Brain microvascular endothelial cell (primary cell): ENCODE measurements at places on chromosomes 4 and X.

DNA sequence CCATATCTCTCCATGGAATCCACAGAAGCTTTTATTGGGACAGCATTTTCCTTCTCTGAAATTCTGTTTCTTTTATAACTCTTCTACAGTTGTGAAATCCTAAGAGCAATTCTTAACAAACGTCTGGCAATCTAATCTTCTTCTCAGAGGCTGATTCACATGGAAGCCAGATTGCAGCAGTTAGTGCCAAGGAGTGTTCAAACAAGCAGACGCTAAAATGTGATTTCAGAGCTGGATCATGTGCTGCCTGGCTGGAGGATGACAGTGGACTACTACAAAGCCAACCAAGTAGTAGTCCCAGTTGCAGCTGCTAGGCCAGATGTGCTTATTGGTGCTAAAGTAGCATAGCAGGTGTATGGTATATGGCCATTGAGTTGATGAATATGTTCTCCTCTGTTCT lies 27.7 kb upstream of the GLRB start:
- DNase-seq = peak; percentile 18

GRCh38 chrX:46574774-46575381 lies 1.3 kb downstream of the CHST7 start:
- no peak for DNase-seq

- DNase-seq = no peak
Measured at GRCh38 chrX:108224218-108224617, 132.6 kb downstream of the ATG4A start.

DNA sequence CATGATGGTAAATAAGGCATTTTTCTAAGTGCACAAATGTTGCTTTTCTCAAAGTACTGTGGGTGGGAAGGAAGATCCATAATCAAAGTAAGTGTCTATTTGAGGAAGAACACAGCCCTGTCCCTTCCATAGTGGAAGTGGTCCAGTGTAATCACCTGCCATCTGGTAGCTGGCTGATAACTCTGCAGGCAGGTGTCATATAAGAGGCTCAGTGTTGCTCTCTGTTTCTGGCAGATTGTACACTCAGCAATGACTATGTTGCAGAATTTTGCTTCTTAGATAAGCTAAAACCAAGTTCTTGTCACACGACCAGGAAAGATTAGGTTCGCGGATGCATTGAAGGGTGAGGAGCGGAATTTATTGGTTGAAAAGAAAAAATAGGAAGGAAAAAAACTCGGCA lies 20.9 kb downstream of the SAGE1 start:
- no peak for DNase-seq

DNA sequence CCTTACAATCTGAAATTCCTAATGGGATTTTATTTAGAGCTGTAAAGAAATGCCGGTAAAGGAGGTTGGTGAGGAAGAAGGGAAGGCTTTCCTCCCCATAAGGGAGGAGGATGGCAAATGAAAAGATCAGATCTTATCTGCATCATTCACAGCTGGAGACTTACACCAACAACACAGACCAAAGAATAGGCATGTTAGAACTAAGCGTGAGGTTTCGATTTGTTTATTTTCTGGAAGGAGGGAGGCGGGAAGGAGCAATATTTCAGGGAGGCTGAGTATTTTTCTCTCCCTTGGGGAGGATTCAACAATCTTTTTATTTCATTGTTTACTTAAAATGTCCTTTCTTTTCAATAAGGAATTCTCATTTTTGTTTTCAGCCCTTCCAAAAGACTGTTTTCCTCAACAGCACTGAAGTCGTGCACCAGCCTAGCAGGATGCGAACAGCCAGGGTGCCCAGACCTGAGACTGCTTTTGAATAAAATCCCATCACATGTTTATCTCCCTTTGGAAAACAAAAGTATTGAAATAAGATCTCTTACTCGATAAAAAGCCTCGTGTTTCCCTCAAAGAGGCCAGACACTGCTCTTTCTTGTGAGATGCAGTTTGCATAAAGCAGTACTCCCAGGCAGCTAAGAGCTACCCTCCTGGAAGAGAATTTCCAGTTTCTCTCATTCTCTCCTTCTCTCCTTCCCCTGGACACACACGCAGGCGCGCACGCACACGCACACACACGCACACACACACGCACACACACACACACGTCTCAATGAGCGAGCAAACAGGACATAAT lies 236.1 kb downstream of the MGST2 start:
- DNase-seq = no peak

GRCh38 chr4:176619430-176619829 lies 173.3 kb downstream of the VEGFC start:
- no peak for DNase-seq

GRCh38 chrX:10935501-10935900 lies 175.6 kb upstream of the HCCS start:
- DNase-seq = no peak

DNA sequence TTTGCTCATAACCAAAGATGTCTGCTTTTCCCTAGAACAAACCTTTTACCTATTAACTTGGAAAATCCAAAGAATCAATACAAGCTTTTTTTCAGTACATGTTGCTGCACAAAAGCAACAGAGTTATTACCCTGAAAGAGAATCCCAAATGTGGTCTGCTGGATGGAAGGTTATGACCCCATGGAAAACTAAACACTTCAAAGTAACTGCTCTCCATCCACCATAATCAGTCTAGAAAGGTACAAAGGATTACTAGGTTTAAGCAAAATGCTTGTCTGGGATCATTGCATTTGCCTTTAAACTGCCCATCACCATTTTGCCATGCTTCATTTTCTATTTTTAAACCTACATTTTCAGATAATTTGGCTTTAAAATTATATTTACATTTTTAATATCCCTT lies 11.7 kb downstream of the MMRN1 start:
- no peak for DNase-seq

- DNase-seq = no peak
Measured at GRCh38 chr4:185270037-185270436, 60.6 kb downstream of the SNX25 start.

GRCh38 chr4:101271516-101271915 lies 75.8 kb downstream of the PPP3CA start:
- DNase-seq = no peak

DNA sequence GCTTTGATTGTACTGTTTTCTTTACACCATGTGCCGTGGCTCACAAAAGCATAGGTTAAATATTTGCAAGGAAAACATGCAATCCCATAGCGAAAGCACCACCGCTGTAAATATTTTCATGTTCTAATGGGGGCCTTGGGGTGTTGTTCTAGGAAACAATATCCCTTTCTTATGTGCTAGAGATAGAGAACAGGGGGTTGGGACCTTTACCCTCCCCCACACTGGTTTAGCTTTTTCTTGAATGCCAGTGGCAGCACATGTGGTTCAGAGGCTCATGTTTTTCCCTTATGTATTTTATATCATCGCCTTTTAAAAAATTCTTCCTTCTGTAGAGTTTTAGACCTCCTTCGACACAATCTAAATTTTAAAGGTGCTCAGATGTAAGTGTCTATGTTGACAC lies 422.6 kb upstream of the TENM3 start:
- DNase-seq = no peak

- DNase-seq = peak; percentile 53
Measured at GRCh38 chrX:23694606-23695005, 27.3 kb downstream of the PRDX4 start.

DNA sequence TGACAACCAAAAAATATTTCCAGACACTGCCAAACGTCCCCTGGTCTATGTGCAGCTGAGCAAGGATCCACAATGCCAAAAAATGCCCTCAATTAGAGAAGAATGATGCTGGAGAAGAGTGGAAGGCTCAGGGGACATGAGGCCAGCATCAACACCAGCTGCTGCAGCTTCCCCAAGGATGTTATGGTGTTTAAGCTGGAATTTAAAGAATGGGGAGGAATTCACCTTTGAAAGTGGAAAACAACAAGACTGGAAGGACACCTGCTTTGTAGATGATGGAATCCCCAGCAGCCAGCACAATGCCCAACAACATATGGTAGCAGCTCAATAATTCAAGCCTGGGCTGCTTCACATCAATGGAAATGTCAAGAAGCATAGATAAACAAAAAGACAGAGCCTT lies 20.3 kb upstream of the SMPX start:
- no peak for DNase-seq

- no peak for DNase-seq
Measured at GRCh38 chrX:16826207-16826606, 39.9 kb downstream of the TXLNG start.
